ENCODE measurements at places on chromosomes 13 and 19.

GRCh38 chr19:9752701-9753443 lies 15.7 kb downstream of the ZNF846 start:
- DNase-seq, result no peak

DNA sequence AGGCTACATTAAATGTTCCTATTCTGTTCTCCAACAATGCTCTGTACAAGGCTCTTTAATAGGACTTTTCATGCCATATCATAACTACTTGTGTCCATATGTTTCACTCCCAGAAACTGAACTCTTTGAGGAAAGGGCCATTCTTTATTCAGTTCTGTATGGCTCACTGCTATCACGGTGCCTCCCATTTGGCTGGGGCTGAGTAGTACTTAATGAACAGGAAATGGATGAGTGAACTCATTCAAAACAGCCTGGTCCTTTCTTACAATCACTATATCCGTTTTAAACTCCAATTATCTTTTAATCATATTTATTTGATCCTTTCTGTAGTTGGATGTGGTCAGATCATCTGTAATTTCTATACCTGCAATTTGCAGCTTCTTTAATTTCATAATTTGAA lies 410.6 kb downstream of the TBC1D4 start:
- no peak for DNase-seq

- DNase-seq, result peak; percentile 9
Observed at GRCh38 chr13:21326155-21327031, 132.7 kb downstream of the ZDHHC20 start.

GRCh38 chr19:16417660-16418596 lies 53.8 kb downstream of the EPS15L1 start:
- peak; percentile 39 for DNase-seq

DNA sequence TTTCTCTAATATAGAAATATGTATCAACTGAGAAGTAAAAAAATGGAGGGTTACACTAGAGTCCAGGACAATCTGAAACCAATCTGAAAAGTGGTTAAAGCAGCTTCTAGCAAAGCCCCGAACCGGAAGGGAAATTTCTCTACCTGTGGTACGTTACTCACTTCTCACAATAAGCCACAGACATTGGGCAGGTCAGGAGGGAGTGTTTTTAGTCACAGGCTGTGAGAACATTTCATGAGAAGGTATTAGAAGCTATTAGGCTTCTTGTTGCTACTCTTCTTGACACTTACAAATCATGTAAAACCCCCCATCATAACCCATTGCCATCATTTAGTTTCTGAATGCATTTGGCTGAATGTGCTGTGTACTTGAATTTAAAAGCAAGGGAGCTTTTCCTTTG lies 120.9 kb downstream of the NUFIP1 start:
- DNase-seq, result no peak

- no peak for DNase-seq
Observed at GRCh38 chr13:95253033-95253432, 48.2 kb downstream of the ABCC4 start.

GRCh38 chr13:71067165-71067815 lies 799.7 kb downstream of the DACH1 start:
- no peak for DNase-seq

DNA sequence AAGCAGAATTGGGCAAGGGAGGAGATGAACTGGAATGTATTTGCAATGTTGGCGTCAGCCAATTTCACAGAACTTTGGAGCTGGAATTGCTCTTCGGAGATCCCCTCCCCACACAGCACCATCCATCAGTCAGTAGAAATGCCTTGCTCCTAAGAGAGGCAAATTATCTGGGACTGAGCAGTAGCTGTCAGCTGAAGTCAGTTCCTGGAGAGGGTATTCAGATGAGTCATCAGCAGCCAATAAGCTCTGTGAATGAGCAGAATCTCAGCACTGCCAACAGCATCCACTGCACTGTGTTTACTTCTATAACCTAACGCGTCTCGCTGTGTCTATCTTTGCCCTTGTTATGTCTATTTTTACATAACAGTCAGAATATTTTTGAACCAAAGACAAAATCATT lies 213.7 kb downstream of the SLITRK5 start:
- no peak for DNase-seq

GRCh38 chr19:8329996-8330395 lies 8.7 kb downstream of the RPS28 start:
- no peak for DNase-seq

DNA sequence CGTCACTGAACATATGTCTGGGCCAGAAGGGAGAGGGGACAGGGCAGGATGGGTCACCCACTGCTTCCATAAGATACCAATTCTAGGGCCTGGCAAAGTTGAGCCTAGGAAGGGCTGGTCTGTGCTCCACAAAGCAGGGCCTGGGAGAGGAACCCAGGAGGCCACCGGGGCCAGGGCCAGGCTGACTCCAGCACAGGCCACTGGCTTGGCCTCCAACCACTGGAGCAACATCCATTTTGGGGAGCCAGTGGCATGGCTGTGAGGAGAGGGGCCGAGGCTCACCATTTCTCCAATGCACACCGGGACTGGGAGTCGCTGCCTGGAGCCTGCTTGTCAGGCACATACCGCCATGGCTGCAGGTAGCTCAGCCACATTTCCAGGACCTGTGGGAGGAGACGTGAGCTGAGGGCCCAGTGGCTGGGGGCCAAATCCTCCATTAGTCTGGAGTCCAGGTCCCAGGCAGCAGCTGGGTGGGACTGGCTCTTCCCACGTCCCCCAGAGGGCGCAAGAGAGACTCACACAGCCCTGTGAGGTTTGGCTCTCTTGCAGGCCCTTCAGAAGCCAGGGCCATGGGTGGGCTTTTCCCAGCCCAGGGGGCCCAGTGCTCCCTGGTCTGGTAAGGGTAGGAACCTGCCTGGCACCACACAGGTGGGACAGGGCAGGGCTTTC lies 27.7 kb downstream of the TUBA3C start:
- DNase-seq, result no peak

DNA sequence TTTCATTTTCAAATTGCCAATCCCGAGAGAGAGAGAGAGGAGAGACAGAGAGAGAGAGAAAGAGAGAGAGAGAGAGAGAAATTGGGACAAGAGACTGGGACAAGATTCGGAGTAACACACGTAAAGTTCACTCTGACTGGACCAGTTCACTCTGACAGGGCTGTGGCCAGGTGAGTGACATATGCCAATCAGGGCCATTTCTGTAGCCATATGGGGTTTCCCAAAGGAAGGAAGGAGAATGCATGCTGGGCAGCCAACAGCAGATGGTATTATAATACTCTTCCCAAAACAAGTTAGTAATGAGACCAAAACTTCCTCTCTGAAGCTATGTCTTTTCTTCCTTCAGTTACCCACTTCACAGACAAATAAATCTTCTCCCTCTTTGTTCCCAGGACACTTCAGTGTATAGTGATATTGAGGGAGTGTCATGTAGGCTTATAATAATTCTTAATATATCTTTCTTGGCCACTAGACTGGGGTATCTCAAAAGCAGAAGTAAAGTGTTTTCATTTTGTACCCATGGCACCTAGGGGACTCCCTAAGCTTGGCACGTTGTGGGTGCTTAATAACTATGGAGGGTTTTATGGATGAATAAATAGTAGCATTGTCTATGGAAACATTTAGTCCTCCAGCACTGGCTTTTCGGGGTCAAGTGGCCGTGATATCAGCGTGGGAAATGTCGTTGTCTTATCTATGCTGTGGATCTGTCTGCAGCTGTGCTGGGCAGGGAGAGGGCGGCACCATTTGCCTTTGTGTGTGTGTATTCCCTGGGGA lies 51.6 kb downstream of the SERP2 start:
- DNase-seq, result no peak

DNA sequence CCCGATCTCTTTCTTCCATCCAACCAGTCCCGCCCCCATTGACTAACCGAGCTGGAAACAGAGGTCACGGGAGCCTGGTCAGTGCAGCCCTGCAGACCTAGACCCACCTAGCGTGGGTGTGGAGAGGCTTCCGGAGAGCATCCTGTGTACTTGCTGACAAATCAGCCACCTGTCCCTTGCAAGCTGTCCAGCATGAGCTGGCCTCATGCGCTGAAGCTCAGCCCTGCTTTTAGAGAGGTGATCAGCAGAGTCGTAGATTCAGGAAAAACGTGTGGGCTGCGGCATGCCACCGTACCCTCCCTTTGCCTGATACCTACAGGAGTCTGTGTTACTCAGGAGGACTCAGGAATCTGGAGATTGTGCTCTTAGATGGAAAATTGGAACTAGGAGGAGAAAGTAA lies 80.3 kb upstream of the UQCRFS1 start:
- no peak for DNase-seq

All from activated gamma-delta T cell treated with anti-CD3 and anti-CD28 coated beads, Interleukin-2, amount 50 U/mL, for 16 hours (primary cell).